Activated T-cell treated with anti-CD3 and anti-CD28 coated beads, Interleukin-2, amount 50 U/mL, for 1 hour (primary cell): ENCODE measurements at places on chromosomes 4 and X.

GRCh38 chr4:74821541-74821940, 27.2 kb upstream of the BTC start:
- no peak for DNase-seq

- DNase-seq = no peak
Observed at GRCh38 chr4:106978046-106978774, 57.9 kb downstream of the DKK2 start.

GRCh38 chrX:13786048-13786447, 30.8 kb downstream of the GPM6B start:
- DNase-seq = no peak

- DNase-seq = no peak
Observed at GRCh38 chr4:74374561-74375327, 9.8 kb downstream of the EREG start.

DNA sequence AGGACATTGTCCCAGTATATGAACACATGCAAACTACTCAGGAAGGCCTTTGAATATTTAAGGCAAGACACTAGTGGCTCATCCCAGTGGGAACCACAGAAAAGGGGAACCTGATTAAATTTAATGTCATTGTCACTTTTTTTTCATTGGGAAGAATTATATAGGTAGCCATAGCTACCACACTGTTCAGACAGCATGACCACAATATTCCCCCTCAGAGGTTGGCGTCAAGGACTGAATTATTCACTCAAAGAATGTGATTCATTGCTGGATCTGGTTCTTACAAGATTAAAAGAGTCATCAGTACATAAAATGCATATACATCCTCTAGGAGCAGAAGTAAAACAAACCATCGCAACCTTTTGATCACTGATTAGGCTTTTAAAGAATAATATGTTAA, 92.0 kb upstream of the SMARCAD1 start:
- no peak for DNase-seq

- no peak for DNase-seq
Observed at GRCh38 chr4:110837896-110838450, 215.1 kb upstream of the PITX2 start.

DNA sequence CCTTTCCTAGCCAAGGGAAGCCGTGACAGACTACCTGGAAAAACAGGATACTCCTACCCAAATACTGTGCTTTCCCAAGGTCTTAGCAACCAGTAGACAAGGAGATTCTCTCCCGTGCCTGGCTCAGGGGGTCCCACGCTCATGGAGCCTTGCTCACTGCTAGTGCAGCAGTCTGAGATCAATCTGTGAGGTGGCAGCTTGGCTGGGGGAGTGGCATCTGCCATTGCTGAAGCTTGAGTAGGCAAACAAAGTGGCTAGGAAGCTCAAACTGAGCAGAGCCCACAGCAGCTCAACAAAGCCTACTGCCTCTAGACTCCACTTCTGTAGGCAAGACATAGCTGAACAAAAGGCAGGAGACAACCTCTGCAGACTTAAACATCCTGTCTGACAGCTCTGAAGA, 177.1 kb downstream of the PARM1 start:
- DNase-seq = no peak

DNA sequence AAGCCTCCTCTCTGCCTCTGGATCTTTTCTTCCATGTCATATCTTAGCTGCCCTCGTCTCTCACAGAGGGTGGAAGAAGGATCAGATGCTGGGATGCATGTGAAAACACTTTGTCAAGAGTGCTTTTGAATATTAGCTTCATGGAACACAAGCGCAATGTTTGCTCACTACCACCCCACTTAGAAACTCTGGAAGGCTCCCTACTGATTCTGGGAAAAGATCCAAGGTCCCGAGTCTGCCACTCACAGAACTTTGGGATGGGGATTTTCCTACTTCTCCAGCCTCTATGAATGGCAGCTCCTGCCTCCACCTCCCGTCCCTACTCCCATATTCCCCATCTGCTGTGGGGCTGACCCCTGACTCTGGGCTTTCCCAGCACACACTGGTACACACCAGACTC, 40.2 kb upstream of the CRMP1 start:
- no peak for DNase-seq

GRCh38 chr4:189613207-189613606, 327.5 kb upstream of the FRG1 start:
- no peak for DNase-seq

- no peak for DNase-seq
Observed at GRCh38 chrX:107603429-107604159, 24.7 kb upstream of the PRPS1 start.

- DNase-seq = no peak
Observed at GRCh38 chr4:53348046-53348445, 17.8 kb downstream of the SCFD2 start.

GRCh38 chr4:111792632-111793031, 352.6 kb upstream of the FAM241A start:
- DNase-seq = no peak

DNA sequence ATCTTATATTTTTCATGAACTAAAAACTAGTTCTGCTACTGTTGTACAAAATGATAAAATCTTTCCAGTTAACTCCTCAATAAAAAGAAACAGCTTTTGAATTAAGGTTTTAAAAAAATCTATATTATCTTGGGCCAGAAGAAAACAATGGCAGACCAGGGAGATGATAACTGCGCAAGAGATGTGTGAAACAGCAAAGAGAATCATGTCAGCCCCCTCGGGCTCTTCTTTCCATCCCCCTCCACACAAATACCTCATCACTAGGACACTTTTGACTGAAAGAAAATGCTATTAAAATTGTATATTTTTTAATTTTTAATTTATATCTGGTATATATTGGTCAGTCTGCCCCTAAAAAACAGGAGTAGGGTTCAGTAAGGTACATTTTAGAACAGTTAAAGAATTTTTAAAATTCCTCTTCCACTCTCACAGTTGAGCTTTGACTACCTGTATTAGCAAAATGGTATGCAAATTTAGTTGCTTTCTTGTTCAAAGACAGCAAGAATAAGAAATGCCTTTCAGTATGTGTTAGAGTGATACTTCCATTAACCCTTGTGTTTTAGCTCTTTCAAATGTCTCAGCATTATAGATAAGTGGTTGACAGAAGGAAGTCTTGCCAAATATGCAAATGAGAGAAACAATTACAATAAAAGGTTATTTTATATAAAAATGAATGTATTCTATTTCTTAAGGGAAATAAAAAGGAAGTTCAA, 36.4 kb upstream of the LCORL start:
- no peak for DNase-seq

GRCh38 chr4:37652747-37653527, 33.2 kb downstream of the RELL1 start:
- DNase-seq = no peak

DNA sequence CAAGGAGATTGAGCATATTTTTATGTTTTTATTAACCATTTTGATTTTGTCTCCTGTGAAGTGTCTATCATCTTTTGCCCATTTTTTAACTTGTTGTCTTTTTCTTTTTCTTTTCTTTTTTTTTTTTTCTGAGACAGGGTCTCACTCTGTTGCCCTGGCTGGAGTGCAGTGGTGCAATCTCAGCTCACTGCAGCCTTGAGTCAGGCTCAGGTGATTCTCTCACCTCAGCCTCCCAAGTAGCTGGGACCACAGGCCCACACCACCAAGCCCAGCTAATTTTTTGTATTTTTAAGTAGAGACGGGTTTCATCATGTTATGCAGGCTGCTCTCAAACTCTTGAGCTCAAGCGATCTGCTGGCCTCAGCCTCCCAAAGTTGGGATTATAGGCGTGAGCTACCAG, 4.6 kb upstream of the ADD1 start:
- no peak for DNase-seq

DNA sequence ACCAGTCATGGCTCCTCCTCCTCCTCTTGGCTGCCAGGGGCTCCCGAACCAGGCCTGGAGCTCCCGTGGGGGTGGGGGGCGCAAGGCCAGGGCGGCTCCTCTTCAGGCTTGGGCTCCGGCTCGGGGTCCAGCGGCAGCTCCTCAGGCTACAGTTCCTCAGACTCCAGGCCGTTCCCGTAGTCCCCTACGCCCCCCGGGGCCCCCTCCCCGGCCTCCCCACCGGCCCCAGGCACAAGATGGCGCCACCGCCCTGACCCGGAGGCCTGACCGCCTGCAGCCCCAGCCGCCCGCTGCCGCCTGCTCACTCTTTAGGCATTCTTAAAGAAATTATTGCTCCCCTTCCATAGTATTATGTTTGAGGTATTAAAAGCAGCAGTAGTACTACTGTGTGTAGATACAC, 54.5 kb downstream of the TAF1 start:
- DNase-seq = no peak

DNA sequence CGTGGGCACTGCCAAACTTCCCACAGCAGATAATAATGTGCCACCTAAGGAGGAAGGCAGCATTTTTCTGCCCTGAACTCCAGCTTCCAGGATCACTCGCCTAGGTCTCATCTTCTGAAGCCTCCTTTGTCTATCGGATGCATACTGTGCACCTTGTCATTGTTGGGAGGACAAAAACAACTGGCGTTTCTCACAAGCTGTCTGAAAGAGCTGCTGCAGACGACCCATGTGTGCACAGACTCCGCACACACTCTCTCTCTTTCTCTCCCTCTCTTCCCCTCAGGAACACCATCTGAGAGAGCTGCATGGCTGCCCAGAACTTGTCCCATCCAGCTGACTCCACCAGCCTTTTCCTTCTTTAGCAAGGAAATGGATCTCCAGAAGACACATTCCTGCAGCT, 83.0 kb downstream of the MAML3 start:
- no peak for DNase-seq

DNA sequence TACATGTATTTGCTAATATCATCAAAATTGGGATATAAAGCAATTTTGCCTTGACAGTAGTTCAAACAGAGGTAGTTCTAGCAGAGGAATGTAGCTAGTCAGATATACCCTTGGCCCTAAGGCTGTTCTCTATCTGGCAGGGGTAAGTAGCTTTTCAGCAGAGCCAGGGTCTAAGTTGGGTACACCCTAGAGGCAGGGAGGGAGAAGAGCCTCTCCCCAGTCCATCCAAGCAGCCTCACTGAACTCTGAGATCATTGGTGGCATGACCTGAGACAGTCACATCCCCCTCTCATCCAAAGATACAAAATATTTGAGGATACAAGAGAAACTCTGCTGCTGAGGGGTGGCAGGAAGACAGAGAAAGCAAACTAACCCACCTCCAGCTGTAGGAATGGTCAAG, 343.7 kb downstream of the DHX15 start:
- no peak for DNase-seq

DNA sequence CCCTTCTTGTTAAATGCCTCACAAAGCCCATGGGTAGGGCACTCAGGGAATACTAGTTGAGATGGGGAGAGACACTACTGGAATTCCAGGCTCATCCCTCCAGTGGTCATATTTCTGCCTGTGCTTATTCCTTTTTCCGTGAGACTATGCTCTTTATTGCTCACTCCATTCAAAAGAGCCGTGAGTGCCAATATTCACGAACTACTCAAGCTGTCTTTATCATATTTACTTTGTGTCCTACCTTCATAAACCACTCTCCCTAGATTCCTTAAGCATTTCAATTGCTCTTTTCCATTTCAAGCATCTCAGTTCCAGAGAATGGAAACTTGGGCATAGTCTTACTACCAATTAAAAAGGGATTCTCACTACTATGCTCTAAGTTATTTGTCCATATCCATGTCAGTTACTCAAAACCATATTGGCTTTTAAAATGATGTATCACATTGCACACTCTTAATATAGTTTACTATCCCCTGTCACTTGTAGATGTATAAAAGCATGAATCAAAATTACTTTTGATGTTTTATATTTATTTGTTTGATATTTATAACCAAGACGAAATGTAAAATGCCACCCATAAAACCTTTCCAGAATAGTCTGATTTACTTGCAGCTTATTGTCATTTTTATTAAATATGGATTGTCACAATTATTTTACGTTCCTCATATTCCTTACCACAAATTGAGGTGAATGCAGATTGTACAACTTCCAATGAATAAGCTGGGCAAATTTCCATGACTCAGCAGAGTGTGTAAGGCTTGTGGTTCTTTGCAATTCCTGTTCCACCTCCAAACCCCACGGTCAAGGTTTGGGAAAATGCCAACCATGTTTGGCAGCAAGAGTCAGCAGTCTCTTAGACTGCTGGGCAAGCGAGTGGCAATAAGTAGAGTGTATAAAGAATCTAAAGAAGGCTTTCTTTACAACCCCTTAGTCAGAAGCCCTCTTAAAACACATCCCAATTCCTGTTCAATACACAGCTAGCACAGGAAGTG, 24.4 kb downstream of the ENOX2 start:
- no peak for DNase-seq

DNA sequence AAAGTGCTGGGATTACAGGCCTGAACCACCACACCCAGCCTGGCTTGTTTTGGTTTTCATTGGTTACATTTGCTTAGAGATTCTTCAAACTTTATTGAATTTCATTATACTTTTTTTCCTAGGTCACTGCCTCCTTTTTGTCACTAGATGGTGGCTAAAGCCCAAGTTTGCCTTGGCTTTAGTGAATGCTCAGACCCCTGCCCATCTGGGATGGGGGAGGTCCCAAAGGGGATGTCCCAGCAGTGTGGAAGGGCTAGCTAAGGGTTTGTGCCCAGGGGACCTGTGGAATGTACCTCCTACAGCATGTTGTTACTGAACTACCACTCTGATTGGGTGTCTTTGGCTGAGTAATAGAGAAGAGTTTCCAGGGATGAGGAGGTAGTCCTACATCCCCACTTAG, 58.4 kb downstream of the CEP135 start:
- DNase-seq = no peak

DNA sequence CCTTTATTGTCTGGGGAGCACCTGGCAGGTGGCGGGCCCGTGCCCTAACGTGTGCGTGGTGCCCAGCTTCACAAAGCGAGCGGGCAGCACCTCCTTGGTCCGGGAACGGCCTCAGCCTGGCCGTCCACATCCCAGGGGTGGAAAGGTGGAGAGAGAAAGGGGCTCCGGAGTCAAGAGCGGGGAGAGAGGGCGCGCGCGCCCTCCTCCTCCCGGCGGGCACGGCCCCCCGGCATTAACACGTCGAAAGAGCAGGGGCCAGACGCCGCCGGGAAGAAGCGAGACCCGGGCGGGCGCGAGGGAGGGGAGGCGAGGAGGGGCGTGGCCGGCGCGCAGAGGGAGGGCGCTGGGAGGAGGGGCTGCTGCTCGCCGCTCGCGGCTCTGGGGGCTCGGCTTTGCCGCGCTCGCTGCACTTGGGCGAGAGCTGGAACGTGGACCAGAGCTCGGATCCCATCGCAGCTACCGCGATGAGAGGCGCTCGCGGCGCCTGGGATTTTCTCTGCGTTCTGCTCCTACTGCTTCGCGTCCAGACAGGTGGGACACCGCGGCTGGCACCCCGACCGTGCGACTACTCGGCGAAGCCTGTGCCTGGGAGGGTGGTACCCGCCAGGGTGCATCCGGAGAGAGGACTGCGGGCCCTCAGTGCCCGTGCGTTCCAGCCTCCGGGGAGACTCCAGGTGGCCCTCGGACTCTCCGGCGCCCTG, at the start of gene KIT:
TSS of gene KIT (plus strand) at position 407 of the 701 bp plus-strand sequence. CDS start at position 465, 58 bp downstream.
- peak; percentile 34 for DNase-seq

DNA sequence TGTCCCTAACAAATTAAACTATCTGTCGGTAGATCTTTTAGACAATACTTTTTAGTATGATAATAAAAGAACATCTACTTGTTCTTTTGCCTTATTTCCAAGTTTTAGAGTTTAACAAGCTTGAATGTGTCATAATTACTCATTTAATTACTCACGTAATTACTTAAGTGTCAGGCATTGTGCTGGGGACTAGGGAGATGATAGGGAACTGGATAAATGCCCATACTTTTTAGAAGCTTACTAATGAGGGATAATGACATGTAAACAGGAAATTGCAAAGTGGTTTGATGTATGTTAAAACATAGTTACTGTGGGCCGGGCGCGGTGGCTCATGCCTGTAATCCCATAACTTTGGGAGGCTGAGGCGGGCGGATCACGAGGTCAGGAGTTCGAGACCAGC, 158.3 kb downstream of the DMD start:
- DNase-seq = no peak
